ENCODE measurements at places on chromosomes 11 and 22.

GRCh38 chr11:66834539-66834845 lies 8.7 kb upstream of the RCE1 start:
- DNase-seq, result no peak

DNA sequence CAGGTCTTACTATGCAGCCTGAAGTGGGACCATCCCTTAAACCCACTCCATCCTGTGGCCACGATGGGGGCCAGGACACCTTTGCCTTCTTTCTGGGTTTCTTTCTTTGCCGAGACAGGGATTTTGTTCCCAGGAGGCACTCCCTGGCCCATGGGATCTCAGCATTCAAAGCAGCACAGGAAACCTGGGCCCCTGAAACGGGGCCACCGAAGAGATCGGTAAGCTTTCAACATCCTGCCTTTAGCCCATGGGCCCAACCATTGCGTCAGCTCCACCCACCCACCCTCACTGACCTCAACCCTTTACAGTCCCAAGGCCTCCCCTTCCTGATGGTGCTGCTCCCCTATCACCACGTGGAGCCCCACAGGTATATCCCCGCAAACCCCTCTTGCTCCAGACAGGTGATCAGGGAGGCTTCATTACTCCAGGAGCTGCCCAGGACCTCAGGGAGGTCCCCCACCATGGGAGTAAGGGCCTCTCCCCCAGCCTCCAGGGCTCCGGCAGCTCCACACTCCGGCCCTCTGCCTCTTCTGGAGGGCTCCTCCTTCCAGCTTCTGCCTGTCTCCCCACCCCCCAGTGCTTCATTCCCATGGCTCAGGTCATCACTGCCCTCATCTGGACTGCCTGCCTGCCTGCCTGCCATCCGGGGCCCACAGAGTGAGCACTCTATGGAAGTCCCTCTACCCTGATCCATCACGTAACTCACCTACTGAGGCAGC lies 42.0 kb upstream of the TUB start:
- no peak for DNase-seq

DNA sequence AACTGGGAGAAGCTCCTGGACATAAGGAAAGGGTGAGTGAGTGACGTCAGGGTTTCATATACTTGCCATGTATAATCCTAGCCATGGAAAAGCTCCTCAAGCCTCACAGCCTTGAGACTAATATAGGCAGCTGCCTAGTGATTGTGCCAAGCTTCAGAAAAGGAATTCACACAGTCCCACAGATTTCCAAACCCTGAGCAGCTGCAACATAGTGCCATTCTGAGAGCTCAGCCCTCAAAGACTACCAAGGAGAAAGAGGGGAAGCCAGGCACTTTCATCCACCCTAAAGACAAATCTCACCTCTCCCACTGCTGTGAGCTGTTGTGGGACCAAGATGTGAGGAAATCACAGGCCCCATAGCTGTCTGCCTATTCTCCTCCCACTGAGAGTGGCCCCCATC lies 707.9 kb upstream of the ANO5 start:
- DNase-seq, result no peak

DNA sequence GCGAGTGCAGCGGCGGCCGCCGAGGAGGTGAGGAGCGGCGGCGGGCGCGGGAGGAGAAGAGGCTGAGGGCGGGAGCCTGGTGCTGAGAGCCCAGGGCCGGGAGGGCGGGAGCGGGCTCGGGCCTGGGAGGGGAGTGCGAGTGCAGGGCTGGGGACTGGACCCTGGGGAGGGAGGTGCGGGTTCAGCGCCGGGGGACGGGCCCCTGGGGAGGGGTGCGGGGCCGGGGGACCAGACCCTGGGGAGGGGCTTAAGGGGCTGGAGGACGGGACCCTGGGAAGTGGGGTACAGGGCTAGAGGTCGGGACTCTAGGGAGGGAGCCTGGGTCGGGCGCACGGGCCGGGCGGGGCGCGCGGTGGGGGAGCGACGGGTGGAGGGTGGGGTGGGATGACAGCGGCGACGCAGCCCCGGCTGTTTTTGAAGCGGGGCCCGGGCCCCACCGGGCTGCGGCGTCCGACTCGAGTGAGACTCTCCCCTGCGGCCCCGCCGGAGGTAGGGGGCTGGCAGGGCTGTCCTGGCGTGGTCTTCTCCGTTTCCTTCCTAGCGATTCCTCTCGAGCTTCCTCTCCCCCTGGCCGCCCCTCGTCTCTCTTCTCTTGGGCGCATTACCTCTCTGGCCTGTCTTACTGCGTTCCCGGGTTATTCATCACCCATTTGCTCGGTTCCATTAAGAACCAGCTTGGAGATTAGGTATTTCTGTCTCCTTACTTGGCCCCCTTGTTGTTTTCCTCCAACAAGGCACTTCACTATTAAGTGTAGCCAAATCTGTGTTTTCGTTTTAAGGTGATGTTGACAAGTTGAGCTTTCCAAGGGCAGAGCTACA lies 754 bp downstream of the NUP50 start:
- DNase-seq, result no peak

GRCh38 chr11:126594921-126595367 lies 239.5 kb downstream of the ST3GAL4 start:
- DNase-seq, result no peak

DNA sequence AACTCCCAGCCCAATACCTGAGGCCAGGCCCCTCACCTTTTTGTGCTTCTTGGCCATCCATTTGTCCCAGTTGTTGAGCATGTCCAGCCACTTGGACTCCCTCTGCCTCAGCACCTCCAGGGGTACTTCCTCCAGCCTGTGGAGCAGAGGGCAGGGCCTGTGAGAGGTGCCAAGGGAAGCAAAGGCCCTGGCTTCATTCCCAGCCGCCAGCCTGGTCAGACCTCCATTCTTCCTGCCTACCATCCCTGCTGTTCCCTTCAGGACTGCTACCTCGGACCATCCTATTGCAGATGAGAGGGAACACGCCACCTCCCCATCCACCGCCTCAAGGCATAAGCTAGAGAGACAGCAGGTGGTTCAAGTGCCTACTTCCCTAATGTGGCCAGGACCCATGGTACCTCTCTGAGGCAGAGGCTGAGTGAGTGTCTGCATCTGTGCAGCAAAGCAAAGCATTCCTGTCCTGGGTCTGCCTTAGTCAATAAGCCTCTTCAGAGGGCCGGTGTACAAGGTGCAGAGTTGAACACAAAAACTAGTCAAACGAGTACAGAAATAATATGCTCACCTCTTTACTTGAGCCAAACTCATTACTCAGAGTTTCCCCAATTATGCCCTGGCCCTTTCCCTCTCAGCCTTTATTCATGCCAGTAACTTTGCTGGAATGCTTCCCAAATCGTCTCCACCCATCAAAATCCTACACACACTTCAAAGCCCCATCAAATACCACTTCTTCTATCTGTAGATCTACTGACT lies 15.4 kb upstream of the CASTOR1 start:
- no peak for DNase-seq

DNA sequence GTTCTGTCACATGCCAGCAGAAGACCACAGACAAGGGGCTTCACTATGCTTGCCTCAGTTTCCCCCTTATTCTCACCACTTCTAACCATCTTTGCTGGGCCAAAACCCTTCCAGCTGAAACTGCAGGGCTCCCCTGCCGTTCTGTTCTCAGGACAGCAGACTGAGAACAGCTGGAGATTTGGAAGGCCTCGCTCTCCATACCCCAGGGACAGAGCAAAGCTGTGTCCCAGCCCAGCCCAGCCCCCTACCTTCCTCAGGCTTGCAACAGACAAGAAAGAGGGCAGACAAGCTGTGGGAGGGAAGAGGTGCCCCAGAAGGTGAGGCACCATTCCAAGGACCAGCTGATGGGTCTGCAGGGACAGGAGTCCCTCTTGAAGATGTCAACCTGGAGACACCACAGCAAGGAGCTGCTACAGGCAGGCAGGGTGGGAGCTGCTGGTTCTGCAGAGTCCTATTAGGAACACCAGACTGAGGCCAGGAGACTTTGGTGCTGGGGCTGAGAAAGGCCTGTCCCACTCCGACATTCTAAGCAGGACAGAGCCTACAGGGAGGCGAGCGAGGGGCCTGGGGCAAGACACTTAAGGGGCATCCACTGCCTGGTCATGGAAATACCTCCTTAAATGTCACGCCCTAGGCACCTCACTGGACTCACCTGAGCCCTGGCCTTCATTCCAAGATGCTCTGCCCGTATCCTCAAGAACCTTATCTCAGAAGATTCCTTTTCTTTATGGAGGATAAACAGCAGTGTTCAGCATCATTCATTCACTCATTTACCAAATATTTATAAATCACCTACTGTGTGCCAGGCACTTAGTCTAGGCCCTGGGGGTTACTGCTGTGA lies 6.9 kb downstream of the SCN2B start:
- DNase-seq, result no peak

GRCh38 chr11:11038782-11039181 lies 180.9 kb upstream of the ZBED5 start:
- no peak for DNase-seq

- DNase-seq, result no peak
These were observed 442.2 kb downstream of the BUD13 start for GRCh38 chr11:116330439-116331185.

DNA sequence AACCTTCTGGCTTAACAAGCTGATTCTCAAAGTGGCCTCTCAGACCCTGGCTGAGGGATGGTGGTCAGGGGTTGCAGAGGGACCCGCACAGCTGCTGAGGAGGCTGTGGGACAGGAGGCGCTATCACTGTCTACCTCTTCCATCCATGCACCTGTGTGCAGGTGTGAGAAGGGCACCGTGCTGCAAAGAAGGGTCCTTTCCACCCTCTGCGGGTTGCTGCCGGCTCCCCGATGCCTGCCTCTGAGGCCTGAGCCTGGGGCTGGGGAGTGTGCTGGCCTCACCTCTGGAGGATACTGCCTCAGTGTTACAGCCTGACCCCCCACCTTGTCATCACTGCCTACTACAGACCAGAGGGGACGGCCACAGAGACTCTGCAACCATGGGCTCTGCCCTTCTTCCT lies 66.1 kb upstream of the B3GAT1 start:
- DNase-seq, result no peak

GRCh38 chr11:65808744-65809341 lies 22.0 kb downstream of the OVOL1 start:
- no peak for DNase-seq

GRCh38 chr11:95991545-95991944 lies 67.6 kb upstream of the MTMR2 start:
- no peak for DNase-seq

DNA sequence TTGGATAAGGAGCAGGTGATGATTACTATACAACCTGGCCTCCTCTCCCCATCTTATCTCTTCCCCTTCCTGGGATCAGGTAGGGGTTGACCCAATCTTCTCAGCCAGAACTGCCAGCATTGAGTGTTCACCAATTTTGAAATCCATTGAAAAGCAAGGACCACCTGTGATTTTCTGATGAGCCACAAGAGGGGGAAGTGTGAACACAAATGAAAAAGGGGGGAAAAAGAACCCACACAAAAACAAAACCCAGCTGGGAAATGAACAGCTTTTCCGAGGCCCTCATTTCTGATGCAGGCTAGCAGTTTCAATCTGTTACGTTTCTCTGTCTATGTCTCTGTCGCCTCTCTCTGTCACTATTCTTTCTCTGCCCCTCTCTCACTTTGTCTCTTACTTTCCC lies 161.9 kb downstream of the INSC start:
- no peak for DNase-seq

DNA sequence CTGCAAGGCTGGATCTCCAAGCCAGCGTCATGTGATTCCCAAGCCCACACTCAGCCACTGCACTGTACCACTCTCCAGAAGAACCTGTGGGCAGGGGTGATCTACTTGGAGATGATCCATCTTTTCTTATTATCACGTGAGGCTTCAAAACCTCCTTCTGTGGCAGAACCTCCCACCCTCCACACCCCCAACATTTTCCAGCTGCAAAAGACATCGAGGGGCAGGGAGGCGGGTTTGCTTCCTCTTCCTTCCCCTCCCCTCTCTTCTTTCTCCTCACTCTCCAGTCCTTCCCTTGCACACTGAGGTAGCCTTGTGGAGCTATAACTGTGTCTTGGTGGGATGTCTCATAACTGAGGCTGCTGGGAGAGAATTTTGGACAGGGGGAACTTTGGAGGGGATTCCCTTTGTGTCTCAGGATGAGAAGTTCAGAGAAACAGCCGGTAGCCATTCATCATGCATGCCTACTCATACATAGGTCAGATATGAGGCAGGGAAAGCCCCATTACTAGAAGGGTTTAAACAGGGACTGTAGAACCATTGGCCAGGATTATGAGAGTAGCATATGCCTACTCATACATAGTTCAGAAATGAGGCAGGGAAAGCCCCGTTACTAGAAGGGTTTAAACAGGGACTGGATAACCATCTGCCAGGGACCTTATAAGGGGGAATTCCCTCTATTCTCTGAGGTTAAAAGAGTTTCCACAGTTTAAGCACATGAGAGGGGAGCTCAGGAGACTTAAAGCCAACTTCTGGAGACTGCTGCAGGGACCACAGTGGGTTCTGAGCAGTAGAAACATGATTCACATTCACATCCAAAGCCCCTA lies 420.7 kb upstream of the CADM1 start:
- DNase-seq, result no peak

GRCh38 chr11:86800076-86800959 lies at the start of gene PRSS23:
Gene PRSS23, plus strand, starts transcription at chr11:86800542. Its CDS starts 7,102 bp downstream, at chr11:86807644.
- DNase-seq, result peak; percentile 15

DNA sequence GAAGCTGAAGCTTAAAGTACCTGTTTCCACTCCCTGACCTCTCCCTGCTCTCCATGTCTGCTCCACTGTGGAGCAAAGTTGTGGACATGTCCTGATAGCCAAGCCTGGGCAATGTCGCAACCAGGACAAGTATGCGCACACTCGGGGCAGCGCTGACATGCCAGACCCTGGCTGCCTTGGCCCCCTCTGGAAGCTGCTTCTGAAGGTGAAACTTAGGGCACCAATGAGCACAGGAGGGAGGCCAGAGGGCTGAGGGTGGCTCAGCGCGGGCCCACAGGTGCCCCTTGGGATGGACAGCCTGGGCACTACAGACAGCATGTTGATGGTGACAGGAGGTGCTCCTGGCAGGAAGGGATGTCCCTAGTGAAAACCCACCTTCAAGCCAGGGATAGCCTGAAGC lies 90.2 kb downstream of the CCDC73 start:
- no peak for DNase-seq

DNA sequence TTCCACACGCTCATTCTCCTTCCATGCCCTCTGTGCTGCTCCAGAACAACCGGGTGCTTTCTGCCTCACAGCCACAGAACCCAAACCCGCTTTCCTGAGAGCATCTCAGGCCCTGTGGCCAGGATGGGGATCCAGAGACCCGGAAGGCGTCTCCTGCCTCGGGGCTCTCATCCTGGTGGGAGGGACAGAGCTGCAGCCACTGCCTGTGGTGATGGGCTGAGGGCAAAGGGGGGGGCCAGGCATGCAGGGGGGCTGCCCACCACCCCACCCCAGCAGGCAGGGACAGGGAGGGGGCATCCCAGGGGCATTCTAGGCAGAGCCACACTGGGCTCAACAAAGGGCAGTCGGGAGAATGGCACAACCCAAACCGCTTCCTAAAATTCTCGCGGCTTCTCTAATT lies 41.4 kb downstream of the CERK start:
- DNase-seq, result no peak

- DNase-seq, result no peak
These were observed 5.5 kb downstream of the B3GAT1 start for GRCh38 chr11:134406264-134407185.

GRCh38 chr11:20563866-20564265 lies 35.5 kb upstream of the SLC6A5 start:
- no peak for DNase-seq

- no peak for DNase-seq
These were observed 113.1 kb downstream of the ARHGAP42 start for GRCh38 chr11:100800202-100800601.

- no peak for DNase-seq
These were observed 164.5 kb upstream of the POU2AF2 start for GRCh38 chr11:111081021-111081511.

Data from CMK (cell line).